ENCODE measurements at places on chromosomes 7 and 10. TPM values are rescaled to one million over a fixed set of nuclear protein-coding genes. Genes with fewer than 3 reads are reported as not detected.
A peak's percentile ranks its signal among the peaks of the same experiment; 100 is the strongest.

GRCh38 chr7:31027161-31027965, 24.7 kb upstream of the ADCYAP1R1 start:
- ATAC-seq, result peak; percentile 94

- no peak for ATAC-seq
These were observed 42.8 kb downstream of the PDLIM1 start for GRCh38 chr10:95247881-95248583.

DNA sequence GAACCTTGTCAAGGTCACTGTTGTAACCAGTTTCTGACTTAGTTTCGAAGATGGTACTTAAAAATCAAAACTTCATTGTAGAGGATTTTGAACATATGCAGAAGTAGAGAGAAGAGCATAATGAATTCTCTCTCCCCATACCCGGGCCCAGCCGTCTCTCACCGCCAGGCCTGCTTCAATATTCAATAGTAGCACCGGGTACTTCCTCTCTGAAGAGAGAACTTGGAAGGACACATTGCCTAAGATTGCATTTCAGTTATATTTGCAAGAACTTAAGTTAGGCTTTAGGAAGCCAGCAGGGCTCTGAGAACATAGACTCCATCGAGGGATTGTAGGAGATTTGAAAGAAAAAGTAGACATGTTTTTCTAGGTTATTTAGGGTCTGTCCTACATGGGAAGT, 19.1 kb downstream of the LMTK2 start:
- ATAC-seq, result no peak

DNA sequence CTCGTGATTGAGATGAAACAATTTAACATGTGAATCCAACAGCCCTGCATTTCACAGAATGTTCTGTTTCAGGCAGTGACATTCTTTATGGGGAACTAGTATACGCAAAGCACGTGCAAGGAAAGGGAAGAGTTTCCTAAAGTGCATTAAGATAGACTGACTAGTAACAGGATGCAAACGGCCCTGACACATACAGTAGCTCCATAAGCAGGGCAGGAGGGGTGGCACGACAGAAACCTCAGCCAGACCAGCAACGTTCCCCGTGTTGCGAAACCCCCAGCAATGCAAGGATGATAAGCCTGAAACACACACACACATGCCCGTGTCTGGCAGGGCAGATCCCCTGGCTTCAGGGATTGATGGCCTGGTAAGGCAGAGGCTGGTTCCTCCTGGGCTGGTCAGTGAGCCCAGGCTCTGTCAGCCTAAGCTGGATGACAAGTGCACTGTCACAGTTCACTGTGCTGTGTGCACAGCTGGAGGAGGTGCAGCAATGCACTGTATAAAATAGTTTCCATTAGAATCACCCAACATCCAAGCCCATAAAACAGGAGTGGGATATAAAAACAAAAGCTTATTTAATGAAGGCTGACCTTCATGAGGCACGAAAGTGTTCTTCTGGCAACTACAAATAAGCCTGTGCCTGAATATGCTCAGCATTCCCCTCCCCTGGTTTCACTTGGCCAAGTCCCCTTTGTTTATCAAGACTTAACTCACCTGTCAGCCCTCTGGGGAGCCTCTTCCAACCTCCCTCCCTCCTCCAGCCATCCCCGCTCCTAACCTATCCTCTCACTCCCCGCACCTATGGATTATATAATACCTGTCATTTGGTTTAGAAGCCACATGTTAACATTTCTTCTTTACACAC, 88.8 kb downstream of the GSAP start:
- peak; percentile 34 for ATAC-seq

GRCh38 chr10:61463035-61463909, 10.1 kb upstream of the TMEM26 start:
- no peak for ATAC-seq

DNA sequence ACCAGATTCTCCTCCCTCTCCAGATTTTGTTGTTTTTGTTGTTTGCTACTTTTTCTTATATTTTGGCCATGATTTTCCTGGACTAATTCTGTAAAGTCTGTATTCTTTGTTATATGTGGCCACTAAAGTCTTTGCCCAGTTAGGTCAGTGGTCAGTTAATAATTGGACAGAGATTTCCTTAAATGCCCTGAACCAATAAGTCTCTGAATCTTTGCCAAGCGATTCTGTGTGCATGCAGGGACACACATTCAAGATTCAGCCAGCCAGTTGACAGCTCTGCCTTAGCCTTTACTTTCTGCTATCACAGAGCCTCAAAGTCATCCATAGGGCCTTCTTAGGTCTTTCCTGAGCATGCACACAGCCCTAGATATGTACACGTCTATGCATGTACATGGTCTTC, 11.0 kb upstream of the COL17A1 start:
- ATAC-seq, result no peak

DNA sequence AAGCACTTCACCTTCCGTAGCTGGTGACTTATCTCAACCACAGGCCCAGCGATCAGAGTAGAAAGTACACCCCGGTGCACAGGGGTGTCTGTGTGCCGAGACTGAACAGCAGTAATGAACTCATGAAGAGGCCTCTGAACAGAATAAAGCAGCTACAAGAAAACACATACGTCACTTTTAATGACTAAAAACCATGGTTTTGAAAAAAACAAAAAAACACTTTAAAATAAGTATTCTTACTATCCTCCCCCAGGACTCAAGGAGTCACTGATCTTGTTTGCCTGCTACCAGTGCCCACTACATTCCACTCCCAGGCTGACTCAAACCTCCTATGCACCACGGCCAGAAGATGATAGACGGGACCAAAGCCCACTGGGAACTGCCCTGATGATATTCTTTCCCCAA, 53.8 kb downstream of the NCAPG2 start:
- ATAC-seq, result no peak

- ATAC-seq, result no peak
These were observed 21.1 kb downstream of the SRRM3 start for GRCh38 chr7:76222839-76223238.

DNA sequence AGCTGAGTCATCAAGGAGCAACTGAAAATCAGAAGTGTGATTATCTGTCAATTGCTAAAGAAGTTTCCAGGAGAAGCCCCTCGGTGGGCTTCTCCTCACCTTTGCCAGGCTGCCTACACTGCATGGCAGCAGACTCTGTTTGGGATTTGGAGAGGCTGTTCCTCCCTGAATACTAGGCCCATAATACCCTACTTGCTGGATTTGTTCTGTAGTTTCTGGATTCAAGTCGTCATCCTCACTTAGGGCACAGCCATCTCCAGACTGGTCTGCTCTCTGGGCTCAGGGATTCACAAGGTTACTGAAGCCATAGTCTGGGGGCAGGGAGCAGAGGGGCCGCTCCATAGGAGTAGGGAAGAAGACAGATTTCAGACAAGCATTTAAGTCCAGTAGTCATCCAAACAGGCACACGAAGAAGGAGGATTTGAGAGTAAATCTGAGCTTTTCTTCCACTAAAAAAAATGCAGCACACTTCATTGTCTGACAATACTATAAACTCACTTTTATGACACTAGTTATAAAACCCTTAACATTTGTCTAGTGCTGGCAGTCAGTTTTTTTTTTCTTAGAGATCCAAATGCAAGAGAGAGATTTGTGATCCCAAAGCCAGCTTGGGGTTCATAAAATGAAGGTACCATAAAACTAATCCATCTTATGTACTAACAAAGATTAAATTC, 723.3 kb downstream of the GRID1 start:
- ATAC-seq, result no peak

GRCh38 chr7:55644567-55644966, 72.3 kb upstream of the VOPP1 start:
- ATAC-seq, result no peak

GRCh38 chr10:7098160-7098762, 312.6 kb downstream of the SFMBT2 start:
- ATAC-seq, result no peak

- ATAC-seq, result no peak
These were observed 44.0 kb upstream of the CRTAC1 start for GRCh38 chr10:98074315-98074911.

METTL27 gene
- total RNA-seq, result 0.75 TPM

TMEM229A gene
- total RNA-seq, result not detected

CLEC5A gene
- 0.10 TPM for total RNA-seq

OR2A7 gene
- total RNA-seq, result 1.4 TPM

LEP gene
- under 0.01 TPM for total RNA-seq

RAPGEF5 gene
- 20.8 TPM for total RNA-seq
